ENCODE measurements at places on chromosomes 2 and 18.

GRCh38 chr2:23905155-23905554 is 21.8 kb downstream of the ATAD2B start:
- no peak for DNase-seq

GRCh38 chr2:236848501-236848900 is 237.2 kb upstream of the COPS8 start:
- DNase-seq, result no peak

GRCh38 chr2:176118601-176119339 is 2.2 kb downstream of the HOXD10 start:
- DNase-seq, result no peak

DNA sequence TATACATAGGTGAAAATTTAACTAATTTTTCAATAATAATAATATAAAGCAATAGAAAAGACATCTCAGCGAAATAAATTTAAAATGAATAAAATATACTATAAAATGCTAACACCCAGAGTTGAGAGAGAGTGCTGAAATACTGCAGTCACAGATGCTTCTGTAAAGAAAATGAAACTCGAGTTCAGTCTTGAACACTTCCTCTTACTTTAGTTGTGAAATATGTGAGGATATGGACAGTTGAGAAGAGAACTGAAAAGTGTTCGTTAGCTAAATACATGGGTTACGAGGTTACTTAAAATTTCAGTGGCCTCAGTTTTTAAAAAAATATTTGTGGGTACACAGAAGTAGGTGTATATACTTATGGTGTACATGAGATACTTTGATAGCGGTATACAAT is 106.8 kb downstream of the DNAH7 start:
- DNase-seq, result no peak

DNA sequence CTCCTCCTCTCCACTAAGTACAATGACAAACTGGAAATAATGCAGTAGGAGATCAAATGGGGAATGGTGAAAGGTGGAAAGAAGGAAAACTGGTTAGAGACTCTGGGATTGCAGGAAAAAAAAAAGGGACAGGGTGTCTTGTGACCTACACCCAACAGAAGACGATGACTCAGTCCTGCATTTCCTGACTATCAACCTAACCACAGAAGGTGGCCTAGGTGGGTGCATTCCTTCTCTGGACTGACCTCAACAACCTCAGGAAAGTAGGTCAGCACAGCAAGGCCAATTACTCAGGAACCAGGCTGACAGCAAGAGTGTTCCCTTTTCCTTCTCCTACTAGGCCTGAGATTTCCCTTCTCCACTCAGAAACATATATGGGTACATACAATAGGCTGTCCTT is 1386.4 kb upstream of the ZEB2 start:
- DNase-seq, result no peak

DNA sequence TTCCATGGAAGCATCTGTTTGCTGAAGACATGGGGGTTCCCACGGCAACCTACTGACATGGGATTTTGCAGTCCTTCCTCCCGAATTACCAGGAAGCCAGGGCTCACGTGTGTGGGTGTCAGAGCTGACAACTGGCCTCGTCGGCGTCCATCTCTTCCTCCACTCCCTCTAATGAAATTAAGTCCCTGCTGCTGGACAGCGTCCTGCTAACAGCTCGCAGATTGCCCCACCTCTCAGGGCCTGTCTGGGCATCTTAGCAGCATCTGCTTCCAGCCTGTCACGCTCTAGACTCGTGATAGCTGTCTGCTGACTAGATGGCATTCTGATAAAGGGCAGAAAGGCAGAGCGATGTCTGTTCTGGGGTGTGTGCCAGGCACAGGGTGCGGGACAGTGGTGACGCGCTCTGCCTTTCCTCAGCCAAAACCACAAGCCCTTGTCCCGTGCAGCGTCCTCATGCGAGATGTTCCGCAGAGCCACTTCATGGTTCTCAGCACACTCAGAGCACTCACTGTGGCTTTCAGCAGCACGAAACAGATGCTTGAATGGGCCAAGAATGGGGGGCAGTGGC is 161.1 kb downstream of the ARL4C start:
- DNase-seq, result no peak

DNA sequence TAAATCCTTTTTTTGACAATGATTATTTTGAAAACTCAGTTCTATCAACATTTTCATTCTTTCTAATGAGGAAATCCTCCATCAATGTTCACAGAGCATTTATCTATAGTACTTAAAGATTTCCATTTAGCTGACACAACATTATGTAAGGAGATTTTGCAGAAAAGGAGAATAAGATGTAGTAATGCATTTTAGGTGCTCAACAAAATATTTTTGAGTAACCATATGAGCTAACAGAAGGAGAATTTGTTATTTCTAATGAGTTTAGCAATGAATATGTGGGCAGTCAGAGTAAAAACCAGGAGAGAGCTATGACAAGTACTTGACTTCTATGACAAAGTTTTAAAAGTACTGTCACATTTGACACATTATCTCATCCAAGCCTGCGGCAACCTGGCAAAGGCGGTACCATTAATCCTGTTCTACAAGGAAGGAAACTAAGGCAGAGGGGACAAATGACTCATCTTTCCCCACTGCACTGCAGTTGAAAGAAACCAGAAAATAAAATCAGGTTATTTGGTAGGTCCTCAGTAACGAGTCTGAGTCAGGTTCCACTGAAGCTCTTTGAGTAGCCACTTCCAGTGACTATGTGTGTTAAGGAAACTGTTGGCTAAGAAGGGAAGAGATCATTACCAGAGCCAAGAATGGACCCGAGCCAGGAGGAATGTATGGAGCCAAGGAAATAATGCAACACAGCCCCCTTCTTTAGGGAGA is 134.1 kb upstream of the ITGB6 start:
- DNase-seq, result no peak

DNA sequence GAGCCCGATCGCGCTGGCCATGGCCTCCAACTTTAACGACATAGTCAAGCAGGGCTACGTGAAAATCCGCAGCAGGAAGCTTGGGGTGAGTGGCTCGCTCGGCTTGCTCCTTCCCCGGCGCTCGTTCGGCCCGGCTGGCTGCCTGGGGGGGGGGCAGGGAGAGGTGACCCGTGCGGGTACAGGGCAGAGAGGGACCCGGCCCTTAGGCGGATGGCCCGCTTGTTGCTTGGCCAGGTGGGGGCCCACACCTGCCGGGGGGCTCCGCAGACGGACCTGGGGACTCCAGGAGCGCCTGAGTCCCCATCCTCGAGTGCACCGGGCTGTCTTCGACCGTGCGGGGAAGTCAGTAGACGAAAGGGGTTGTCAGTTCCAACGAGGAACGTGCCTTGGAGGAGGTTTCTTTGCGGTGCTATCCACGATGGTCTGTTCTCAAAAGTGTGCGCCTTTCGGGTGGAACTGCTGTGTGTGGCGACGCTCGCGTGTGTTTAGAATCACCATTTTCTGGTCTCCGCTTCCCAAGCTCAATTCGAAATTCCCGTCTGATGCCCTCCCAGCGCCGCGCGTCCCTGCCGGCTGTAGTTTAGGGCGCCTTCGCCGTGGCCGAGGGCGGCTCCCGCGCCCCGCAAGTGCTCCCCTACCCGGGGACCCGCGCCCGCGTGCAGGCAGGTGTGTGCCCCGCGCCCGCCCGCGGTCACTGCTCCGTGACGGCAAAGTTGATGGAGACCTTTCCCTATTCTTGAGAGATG is 711 bp downstream of the DOK6 start:
- DNase-seq, result peak; percentile 60

GRCh38 chr18:23069481-23069880 is 65.8 kb upstream of the CABLES1 start:
- DNase-seq, result no peak

DNA sequence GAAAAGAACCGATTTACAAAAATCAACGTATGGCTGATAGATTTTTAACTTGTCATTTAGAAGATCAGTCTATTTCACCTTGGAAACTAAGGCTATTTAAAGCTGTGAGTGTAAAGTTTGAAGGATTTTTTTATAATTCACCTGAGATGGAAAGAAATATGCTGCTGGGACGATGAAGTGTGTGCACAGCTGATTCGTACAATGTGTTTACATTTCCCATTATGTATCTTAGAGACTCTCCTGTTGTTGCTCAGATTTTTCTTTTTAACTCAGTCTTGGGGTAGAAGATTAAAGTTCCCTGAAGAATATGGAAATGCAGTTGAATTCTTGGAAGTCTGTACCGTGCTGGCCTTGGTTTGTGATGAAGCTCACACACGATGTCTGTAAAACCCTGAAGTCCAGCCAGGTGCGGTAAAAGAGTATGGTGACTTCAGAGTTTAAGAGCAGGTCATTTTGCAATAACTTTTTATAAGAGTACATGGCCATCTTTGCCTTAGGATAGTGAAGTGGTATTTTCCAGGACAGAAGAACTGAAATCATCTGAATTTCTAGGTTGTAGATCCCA is 250.1 kb downstream of the PRKCE start:
- DNase-seq, result no peak

GRCh38 chr2:3613524-3613905 is 18.6 kb downstream of the COLEC11 start:
- DNase-seq, result no peak

DNA sequence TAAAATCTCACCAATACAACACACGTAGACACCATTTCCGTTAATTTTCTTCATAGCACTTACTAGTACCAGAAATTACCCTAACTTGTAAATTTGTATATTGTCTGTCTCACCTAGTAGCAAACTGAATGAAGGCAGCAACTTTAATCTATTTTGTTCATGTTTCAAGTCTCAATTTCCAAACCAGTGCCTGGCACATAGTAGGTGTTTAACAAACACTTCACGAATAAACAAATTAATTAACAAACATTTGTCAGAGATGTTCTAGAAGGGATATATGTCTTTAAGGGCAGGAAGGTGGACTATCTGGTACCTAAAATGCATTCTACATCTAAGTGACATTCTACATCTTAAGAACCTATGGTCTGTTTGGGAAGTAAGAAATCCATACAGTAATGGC is 963 bp downstream of the THADA start:
- no peak for DNase-seq

DNA sequence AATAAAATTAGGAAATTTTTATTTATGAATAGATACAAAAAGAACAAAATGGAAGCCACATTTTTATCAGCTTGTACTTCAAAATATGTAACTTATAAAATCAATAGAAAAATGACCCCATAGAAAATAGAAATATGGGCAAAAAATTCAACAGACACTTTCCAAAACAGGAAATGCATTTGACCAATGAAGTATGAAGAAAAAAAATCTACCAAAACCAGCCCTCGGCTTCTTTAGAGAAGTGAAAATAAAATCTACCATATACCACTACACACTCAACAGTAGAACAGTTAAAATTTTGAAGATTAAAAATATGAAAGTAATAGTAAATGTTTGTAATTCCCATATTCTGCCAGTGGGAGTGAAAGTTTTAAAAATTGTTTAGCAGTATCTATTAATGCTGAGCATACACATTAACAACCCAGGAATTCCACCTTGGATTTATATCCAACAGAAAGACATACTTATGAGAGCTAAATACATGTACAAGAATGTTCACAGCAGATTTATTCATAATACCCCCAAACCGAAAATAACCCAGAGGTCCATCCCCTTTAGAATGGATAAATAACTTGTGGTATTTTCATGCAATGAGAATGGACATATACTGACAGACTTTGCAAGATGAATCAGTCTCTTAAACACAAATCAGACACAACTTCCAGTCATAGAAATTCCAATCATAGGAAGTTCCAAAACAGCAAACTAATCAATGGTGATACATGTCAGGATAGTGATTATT is 318.0 kb downstream of the FIGN start:
- no peak for DNase-seq

- no peak for DNase-seq
These were observed 15.7 kb downstream of the CASP8 start for GRCh38 chr2:201275990-201276389.
